ENCODE measurements at places on chromosomes 5 and 9. TPM values are rescaled to one million over a fixed set of nuclear protein-coding genes. Genes with fewer than 3 reads are reported as not detected.
A peak's percentile ranks its signal among the peaks of the same experiment; 100 is the strongest.

DNA sequence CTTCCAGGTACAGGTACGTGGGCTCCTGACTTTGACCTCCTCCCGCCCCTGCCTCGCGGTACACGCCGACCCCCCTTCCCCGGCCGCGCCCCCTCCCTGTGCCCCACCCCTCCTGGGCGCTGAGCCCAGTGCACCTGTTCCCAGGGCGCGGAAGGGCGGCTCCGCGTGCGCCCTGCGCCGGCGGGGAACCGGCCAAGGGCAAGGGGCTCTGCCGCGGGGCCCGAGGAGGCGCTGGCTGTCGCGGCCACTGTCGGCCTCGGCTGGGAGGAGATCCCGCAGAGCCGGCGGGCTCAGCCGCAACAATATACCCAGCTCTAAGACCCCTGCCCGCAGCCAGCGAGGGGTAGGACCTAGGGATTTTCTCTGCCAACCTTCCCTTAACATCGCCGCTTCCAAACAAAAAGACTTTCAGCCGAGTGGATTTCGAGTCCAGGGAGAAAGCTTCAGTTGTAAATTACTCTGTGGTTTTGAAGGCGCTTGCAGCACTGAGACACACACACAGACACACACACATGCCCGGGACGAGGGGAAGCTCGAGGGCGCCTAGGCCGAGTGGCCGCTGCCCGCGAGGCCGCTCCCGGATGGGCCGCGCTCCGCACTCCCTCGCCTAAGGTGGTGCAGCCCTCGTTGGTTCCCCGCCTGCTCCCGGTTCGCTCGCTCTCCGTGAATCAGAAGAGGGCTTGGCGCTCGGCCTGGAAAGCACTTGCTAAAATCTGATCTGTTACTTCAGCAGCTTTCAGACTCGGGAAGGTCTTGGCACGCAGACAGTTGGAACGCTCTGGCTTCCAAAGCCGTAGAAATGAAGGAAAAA is 1.2 kb downstream of the FGF18 start:
- DNase-seq: peak; percentile 77
- peaks cover 18% of the 10 kb centered on the region for H3K27me3 ChIP-seq
- no peaks in the 10 kb centered on the region for H3K36me3 ChIP-seq
- H3K4me3 ChIP-seq: no peak overlapping the region
- peaks cover 28% of the 10 kb centered on the region for H3K4me1 ChIP-seq

PCDHGC5 gene
- 3.0 TPM for total RNA-seq

DIPK1B gene
- total RNA-seq: 4.6 TPM

NR4A3 gene
- total RNA-seq: 0.83 TPM

DNA sequence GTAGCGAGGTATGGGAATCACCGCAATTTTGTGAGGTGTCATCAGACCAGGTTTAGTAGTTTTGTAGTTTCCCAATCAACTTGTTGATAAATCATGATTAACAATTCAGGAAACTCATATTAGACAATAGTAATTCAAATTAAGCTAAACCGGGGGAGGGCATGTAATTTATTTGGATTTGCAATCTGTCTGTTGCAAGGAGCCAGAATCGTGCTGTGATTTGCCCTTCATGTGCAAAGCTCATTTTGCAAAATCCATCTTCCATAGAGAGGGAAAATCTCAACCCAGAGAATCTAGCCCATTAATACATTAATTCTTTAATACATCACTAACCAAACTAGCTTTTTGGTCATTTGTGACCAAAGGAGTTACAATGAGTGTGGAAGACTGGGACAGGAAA is 164.7 kb upstream of the TRPM3 start:
- H3K36me3 ChIP-seq: no peaks in the 10 kb centered on the region
- H3K4me3 ChIP-seq: no peak overlapping the region
- no peak overlapping the region for H3K27ac ChIP-seq

DNA sequence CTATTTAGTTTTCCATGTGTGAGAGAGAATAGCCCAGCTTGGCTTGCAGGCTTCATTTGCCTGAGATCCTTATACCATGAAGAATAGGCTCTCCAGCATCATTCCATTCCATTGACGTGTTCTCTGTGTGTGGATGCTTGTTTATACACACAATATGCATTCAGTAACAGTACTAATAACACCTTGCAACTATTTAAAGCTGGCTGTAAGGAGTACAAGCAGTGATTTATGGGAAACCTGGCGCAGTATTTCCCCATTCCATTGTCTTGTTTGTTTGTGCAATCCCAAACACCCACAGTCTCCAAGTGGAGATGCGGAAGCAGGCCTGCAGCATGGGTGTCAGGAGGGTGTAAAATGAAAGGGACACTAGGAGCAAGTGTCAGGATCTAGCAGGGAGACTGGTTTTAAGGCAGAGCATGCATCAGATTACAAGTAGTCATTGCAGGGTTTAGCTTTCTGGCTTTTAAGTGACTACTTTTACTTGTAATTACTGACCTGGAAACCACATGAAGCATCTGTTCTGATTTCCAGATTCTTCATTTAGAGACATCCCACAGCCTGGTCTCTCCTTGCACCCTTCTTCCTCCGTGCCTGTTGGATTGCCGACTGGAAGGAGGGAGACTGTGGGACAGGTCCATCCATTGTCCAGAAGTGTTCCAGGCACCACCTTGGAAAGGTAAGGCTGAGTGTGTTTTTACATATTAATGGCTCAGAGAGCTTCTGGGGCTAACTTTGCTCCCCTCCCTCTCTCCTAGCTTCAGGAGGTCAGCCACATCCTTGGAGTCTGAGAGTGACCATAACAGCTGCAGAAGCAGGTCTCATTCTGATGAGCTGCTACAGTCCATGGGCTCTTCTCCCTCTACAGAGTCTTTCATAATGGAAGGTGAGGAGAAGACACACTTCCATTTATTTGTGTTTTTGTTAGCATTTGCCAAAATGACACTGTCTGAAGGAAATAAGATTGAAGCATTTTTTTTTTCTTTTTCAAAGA is 241.6 kb downstream of the ARHGEF28 start:
- peaks cover 5% of the 10 kb centered on the region for H3K36me3 ChIP-seq

IFNA16 gene
- not detected for total RNA-seq

DNA sequence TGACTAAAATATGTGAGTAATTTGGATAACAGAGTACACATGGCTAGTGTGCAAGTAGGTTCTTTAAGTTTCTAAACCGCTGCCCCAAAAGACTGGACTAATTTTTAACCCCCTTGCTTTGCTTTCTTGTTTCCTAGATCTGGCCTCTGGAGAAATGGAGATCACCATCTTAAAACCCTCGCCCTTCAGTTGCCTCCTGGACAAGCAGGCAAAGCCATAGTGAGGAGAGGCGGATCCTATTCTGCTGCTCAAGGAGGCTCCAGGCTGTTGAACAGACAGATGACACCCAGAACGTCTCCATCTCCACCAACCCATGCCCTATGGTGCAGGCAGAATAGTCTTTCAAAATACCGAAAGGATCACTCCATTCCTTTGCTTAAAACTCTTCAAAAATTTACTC is 28.6 kb upstream of the ALDH1A1 start:
- H3K4me3 ChIP-seq: no peak overlapping the region
- no peaks in the 10 kb centered on the region for H3K4me1 ChIP-seq
- H3K27ac ChIP-seq: no peak overlapping the region
- no peaks in the 10 kb centered on the region for H3K36me3 ChIP-seq

- DNase-seq: no peak
- H3K27me3 ChIP-seq: no peaks in the 10 kb centered on the region
- peaks cover 38% of the 10 kb centered on the region for H3K4me1 ChIP-seq
- H3K27ac ChIP-seq: peak overlapping the region; percentile 54
Observed at GRCh38 chr5:133048993-133049725, 2.7 kb upstream of the HSPA4 start.

DNA sequence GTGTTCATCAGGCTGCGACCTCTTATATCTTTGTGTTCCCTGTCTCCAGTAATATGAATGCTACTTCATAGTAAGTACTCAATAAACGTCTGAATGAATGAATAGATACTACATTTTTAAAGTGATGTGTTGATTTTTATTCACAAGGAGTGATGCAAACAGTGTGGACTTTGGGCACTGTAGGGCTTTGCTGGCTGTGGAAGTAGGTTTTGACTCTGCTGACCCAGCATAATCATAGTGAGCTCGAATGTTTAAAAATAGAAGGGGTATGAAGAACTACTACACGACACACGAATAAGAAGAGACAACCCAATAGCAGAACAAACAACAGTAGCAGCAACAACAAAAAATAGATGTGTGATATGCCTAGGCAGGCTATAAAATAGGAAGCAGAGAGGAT is 147.4 kb downstream of the SH3GL2 start:
- no peak for DNase-seq
- no peaks in the 10 kb centered on the region for H3K27me3 ChIP-seq
- H3K27ac ChIP-seq: no peak overlapping the region
- no peaks in the 10 kb centered on the region for H3K4me1 ChIP-seq
- H3K36me3 ChIP-seq: no peaks in the 10 kb centered on the region
- H3K4me3 ChIP-seq: no peak overlapping the region

DNA sequence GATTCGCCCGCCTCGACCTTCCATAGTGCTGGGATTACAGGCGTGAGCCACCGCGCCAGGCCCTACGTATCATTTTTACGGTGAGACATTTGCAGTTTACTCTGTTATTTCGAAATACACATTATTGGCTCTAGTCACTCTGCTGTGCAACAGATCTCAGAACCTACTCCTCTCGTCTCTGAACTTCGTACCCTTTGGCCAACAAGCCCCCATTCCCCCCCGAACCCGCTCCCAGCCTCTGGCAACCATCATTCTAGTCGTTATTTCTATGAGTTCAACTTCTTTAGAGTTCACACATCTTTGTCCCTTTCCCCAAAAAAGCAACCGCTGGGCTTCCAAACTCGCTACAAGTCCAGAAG is 735 bp downstream of the PTGR1 start:
- peak overlapping the region; percentile 51 for H3K4me3 ChIP-seq
- DNase-seq: peak; percentile 65
- H3K27ac ChIP-seq: peak overlapping the region; percentile 95
- H3K4me1 ChIP-seq: no peaks in the 10 kb centered on the region

DNA sequence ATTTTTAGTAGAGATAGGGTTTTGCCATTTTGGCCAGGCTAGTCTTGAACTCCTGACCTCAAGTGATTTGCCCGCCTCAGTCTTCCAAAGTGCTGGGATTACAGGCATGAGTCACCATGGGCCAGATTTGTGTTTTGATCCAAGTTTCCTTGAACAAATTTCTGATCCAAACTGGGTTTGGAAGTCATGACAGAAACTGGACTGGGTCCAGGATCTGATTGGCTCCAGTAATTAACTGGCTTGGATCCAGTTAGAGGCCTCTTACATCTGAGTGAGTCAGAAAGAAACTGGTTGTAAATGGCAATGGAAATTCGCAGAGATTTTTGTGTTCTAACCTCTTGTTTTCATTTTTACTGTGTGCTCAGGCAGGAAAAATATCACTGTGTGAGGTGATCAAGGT is 141.6 kb downstream of the SLC25A46 start:
- H3K4me3 ChIP-seq: no peak overlapping the region
- H3K36me3 ChIP-seq: no peaks in the 10 kb centered on the region
- no peaks in the 10 kb centered on the region for H3K4me1 ChIP-seq
- no peaks in the 10 kb centered on the region for H3K27me3 ChIP-seq
- DNase-seq: peak; percentile 45

DNA sequence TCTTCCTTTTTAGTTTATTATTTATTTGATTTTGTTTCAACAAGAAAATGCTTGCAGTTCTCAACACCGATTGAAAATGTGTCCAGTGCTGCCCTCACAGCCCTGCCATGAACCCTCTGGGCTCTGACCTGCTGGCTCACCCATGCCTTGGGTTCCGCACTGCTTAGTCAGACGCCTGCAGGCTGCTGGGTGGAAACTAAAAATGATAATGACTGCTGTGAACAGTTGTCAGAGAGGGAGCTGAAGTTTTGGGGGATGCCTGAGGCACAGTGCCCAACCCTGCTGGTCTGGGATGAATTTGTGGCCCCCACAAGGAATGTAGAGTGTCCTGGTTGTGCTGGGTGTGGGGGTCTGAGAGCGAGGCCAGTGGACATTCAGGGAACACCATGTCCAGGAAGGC is 22.2 kb upstream of the CFAP157 start:
- no peak overlapping the region for H3K4me3 ChIP-seq
- H3K4me1 ChIP-seq: peaks cover 7% of the 10 kb centered on the region
- peaks cover 66% of the 10 kb centered on the region for H3K36me3 ChIP-seq
- no peaks in the 10 kb centered on the region for H3K27me3 ChIP-seq

- H3K4me1 ChIP-seq: peaks cover 15% of the 10 kb centered on the region
- peak overlapping the region; percentile 68 for H3K27ac ChIP-seq
- peak; percentile 43 for DNase-seq
- H3K4me3 ChIP-seq: no peak overlapping the region
- H3K27me3 ChIP-seq: no peaks in the 10 kb centered on the region
Observed at GRCh38 chr5:143051244-143052058, 281.3 kb downstream of the ARHGAP26 start.

ACTBL2 gene
- not detected for total RNA-seq

- DNase-seq: no peak
- no peak overlapping the region for H3K4me3 ChIP-seq
- H3K4me1 ChIP-seq: no peaks in the 10 kb centered on the region
Observed at GRCh38 chr9:127013597-127013996, 99.0 kb downstream of the RALGPS1 start.

FOXI1 gene
- not detected for total RNA-seq

GRCh38 chr5:172284611-172284980 is 1.0 kb upstream of the UBTD2 start:
- peaks cover 26% of the 10 kb centered on the region for H3K4me1 ChIP-seq
- no peaks in the 10 kb centered on the region for H3K36me3 ChIP-seq
- no peak for DNase-seq

- no peaks in the 10 kb centered on the region for H3K27me3 ChIP-seq
- H3K4me3 ChIP-seq: no peak overlapping the region
- H3K36me3 ChIP-seq: peaks cover 5% of the 10 kb centered on the region
- no peak for DNase-seq
- peaks cover 17% of the 10 kb centered on the region for H3K4me1 ChIP-seq
Observed at GRCh38 chr5:169702693-169703481, 65.8 kb downstream of the DOCK2 start.

Data from adrenal gland (tissue), 19 donors.